ENCODE measurements at places on chromosomes 6 and 20.

GRCh38 chr6:13924146-13924948 is 405 bp upstream of the RNF182 start:
- peak; percentile 41 for DNase-seq

DNA sequence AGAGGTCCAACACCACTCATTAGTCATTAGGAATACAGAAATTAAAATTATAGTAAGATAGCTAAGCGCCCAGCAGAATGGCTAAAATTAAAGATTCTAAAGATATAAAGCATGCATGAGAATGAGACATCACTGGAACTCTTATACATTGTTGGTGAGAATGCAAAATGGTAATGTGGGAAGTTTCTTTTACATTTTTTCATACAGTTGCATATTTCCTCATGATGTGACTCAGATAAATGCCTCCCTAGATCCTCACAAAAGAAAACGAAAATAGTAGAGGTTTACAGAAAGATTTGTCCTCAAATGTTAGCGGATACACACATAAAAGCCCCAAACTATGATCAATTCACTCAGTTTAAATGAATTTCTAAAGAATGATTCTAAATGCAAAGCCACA is 633.7 kb upstream of the GJE1 start:
- no peak for DNase-seq

DNA sequence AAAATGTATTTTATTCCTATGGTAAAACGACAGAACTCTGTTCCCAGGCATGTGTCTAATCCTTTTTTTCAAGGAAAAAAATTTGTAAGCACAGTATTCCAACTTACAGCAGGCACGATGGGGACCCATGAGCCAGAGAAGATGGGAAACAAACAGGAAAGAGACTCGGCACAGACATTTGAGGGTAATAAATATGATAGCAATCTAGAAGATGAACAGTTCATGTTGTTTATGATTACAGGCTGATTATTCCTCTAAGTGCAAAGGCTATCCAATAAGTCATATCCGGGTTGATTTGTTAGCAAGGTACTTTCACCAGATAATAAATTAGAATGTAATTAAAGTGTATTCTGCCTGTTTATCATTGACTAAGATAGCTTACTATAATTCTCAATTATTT is 43.2 kb downstream of the PDSS2 start:
- DNase-seq, result no peak

- DNase-seq, result no peak
Observed at GRCh38 chr6:20805021-20805420, 270.8 kb downstream of the CDKAL1 start.

DNA sequence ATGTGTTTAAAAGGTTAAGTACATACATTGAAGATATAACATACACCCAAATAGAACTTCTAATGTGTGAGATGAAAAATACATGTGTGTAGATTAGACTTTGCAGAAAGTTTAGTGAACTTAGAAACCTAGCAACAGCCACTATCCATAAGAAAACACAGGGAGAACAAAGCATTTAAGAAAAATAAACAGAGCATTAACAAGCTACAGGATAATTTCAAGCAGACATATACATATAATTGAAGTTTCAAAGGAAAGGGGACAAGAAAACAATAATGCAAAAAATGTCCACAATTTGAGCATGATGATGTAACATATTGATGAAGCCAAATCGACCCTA is 18.2 kb upstream of the THBS2 start:
- no peak for DNase-seq

DNA sequence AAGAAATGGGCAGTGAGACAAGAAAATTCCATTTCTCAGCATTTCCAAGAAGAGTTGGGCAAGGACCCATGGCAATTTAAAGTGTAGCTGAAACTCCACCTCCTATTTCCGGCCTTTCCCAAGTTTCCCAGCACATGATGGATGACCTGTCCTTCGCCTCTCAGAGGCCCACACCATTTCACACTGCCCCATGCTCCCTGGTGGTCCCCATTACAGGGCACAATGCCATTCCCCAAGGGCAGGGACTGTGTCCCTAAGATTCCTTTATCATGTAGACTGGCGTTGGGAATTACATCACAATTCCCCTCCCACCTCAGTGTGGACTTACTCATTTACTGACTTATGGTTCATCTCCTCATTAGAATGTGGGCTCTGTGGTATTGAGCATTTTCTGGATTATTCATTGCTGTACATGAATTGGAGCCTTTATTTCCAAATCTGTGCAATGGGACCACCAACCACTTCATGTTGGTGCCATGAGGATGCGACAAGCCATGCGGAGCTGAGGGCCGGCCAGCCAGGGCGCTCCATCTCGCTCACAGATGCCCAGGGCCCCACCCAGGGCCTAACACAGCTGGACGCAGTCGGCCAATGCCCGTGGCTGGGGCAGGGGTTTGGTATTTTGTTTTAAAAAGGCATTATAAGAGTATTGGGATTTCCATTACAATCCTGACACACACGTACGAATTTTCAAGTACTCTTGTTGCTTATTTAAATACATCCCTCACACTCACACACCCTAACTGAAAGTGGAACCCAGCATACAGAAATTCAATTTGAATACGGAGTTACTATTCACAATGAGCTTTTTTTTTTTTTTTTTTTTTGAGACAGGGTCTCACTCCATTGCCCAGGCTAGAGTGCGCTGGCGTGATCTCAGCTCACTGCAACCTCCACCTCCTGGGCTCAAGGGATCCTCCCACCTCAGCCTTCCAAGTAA is 5.4 kb downstream of the ACSS1 start:
- DNase-seq, result no peak

DNA sequence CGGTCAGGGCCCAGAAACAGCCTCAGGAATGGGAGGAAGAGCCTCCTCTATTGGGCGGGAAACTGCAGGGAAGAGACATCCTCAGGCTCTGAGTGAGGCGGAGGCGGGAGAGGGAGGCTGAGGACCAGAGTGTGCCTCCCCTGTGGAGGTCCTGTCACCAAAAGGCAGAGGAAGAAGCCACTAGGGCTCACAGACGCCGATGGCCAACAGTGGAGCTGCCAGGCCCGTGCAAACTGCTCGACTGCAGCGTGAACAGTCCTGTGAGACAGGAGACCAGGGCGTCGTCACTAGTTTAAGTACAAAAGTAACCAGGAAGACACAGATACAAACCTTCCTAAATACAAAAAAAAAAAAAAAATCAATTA is 82.7 kb downstream of the TAF4 start:
- no peak for DNase-seq

GRCh38 chr6:105804000-105804399 is 282.1 kb upstream of the PRDM1 start:
- DNase-seq, result no peak

Data from HL-60 (cell line).